Activated CD8-positive, alpha-beta T cell treated with anti-CD3 and anti-CD28 coated beads, Interleukin-2, amount 10 ng/mL, durations not matched to agents 7 days and 5 days (primary cell): ENCODE measurements at places on chromosomes 5 and 9.
A peak's percentile ranks its signal among the peaks of the same experiment; 100 is the strongest.

DNA sequence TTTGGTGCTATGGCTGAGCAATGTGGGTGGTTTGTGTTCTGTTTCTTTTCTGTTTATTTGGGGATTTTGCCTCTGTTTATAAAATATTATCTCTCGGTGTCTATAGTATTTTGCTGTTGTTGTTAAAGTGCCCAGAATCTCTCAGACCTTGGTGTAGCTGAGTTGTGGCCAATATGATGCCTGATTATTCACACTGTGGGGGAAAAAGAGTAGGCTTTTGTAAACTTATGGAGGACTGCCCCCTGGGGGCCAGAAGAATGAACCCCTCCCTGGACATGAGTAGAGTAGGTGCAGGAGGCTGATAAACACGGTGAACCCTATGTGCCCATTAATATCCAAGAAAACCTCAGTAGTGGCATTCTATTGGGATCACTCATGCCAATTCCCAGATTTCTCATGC is 49.0 kb upstream of the DPYSL3 start:
- no peak for DNase-seq
- H3K27ac ChIP-seq, result no peak overlapping the region
- no peaks in the 10 kb centered on the region for H3K27me3 ChIP-seq
- no peaks in the 10 kb centered on the region for H3K36me3 ChIP-seq
- no peaks in the 10 kb centered on the region for H3K4me1 ChIP-seq

DNA sequence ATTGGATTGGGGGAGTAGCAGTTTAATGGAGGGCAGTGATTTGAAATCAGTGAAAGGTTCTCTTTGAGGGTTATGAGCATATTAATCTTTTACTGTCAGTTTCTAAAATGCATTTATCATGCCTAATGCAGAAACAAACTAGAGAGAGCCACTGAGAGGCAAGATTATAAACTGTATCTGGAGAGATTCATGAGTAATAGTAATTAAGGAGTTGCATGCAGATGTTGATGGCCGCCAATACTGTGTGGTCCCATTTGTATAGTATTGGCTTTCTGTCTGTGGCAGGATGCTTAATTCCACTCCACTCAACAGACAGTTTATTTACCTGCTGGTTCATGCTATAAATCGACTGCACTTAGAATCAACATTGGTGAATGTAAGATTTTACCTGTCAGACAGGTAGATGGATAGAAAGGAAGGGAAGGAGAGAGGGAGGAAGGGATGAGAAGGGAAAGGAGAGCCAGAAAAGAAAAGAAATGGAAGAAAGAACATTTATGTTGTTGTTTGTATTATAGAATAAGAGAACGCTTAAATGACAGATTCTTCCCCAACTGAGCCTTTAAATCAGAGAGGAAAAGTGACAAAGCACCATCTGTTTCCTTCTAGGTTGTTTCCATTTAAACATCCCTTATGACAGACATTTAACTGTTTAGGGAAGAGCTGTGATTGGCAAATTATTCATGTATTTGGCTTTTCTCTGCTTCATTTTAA is 146.5 kb downstream of the PAM start:
- H3K4me1 ChIP-seq, result no peaks in the 10 kb centered on the region
- DNase-seq, result no peak
- peaks cover 3% of the 10 kb centered on the region for H3K36me3 ChIP-seq
- no peak overlapping the region for H3K4me3 ChIP-seq

DNA sequence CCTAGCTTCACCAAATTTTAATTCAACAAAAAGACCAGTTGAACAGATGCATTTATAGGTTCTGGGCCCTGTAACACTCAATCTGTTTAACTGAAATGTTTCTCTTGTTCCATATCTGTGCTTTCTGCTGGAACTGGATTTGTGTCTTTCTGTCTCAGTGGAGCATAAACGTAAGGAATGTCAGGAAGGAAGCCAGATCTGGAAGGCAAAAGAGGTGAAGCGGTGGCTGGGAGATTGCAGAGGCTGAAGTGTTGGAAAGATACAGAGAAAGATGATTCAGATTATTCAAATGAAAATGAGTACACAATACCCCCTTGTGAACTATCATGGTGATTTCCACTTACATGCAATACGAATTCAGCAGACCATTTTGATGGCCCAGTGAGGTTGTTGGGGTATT is 406.8 kb downstream of the BRINP1 start:
- no peak for DNase-seq
- H3K27ac ChIP-seq, result no peak overlapping the region
- no peak overlapping the region for H3K4me3 ChIP-seq
- H3K27me3 ChIP-seq, result no peaks in the 10 kb centered on the region

DNA sequence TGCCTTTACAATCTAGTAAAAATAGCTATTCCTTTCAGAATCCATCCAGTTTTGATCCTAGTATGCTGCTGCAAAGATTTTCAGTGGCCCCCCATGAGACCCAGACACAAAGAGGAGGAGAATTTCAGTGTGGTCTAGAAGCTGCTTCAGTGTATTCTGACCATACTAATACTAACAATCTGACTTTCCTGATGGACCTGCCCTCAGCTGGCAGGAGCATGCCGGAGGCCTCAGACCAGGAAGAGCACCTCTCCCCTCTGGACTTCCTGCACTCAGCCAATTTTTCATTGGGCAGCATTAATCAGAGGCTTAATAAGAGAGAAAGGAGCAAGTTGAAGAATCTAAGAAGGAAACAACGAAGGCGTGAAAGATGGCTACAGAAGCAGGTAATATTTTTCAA is 48.5 kb downstream of the RNF180 start:
- H3K36me3 ChIP-seq, result no peaks in the 10 kb centered on the region
- no peak overlapping the region for H3K27ac ChIP-seq
- DNase-seq, result no peak
- no peaks in the 10 kb centered on the region for H3K4me1 ChIP-seq
- no peaks in the 10 kb centered on the region for H3K27me3 ChIP-seq

DNA sequence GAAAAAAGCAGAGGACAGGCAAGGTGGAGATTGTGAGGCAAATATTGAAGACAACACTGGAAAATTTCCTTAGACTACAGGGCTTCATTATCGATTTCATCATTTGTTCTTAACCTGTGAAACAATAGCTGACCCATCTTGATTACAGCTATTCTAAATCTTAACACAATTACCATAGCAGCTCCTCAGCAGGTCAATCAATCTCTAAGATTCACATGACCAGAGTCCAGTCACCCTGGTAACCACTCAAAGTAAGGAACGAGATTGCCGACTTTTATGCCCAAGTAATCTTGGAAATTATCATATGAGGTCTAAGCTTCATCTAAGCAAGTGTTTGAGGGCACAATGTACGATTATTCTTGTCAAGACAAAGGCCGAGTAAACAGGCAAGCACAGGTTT is 93.8 kb downstream of the TTC39B start:
- no peaks in the 10 kb centered on the region for H3K27me3 ChIP-seq
- no peak overlapping the region for H3K4me3 ChIP-seq
- H3K27ac ChIP-seq, result no peak overlapping the region
- DNase-seq, result no peak

GRCh38 chr9:15310107-15310850 is 3.3 kb upstream of the TTC39B start:
- H3K4me1 ChIP-seq, result peaks cover 38% of the 10 kb centered on the region
- H3K27me3 ChIP-seq, result no peaks in the 10 kb centered on the region
- H3K36me3 ChIP-seq, result peaks cover 5% of the 10 kb centered on the region

DNA sequence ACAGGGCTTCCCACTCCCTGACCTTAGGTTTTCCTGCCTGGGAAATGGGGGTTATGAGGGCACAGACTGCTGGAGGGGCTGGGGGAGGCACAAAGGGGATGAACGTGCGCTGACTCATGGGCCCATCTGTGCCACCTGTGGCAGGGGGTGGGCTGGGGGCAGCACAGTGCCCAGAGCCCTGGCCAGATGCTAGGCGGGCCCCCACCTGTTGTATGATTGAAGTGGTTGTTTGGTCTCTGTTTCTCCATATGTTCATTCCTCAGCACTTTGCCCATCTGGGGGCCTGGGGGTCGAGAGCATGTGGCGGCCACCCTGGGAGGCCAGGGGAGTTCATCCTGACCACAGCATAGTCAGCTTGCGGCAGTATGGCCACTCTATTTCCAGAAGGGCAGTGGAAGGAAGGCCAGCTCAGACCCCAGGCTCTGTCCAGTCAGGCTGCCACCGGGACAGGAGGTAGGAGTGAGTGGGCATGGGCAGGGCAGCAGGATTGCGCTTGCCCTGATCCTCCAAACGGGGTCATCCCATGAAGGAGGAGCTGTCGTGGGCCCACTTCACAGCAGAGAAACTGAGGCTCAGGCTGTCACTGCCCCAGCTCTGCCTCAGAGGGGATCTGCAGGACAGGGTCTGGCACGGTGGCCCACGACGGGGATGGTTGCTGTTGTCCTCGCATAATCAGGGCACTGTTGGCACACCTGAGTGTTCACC is 841 bp upstream of the NINJ1 start:
- H3K4me1 ChIP-seq, result peaks cover 54% of the 10 kb centered on the region
- no peaks in the 10 kb centered on the region for H3K27me3 ChIP-seq
- DNase-seq, result no peak

GRCh38 chr5:82287625-82288024 is 9.5 kb upstream of the RPS23 start:
- DNase-seq, result no peak
- H3K36me3 ChIP-seq, result no peaks in the 10 kb centered on the region
- H3K4me1 ChIP-seq, result no peaks in the 10 kb centered on the region
- no peaks in the 10 kb centered on the region for H3K27me3 ChIP-seq
- H3K27ac ChIP-seq, result no peak overlapping the region
- H3K4me3 ChIP-seq, result no peak overlapping the region

DNA sequence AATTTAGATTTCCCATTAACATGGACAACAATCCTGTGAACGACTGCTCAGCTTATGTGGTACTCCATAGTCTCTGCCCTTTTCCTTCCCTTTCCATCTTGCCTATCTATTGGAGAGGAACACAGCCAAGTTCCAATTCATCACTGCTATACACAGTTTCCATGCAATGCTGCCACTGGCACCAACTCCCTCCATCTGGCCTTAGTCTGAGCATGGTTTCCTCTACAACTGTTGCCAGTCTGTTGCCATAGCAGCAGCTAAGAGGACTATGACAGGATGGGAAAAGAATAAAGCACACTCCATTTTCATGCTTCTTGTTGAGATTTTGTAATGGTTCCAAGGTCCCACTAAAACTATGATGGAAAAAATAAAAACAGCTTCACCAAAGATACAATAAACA is 189.0 kb downstream of the HCN1 start:
- H3K27ac ChIP-seq, result no peak overlapping the region
- no peaks in the 10 kb centered on the region for H3K27me3 ChIP-seq
- no peak for DNase-seq
- no peak overlapping the region for H3K4me3 ChIP-seq

- no peaks in the 10 kb centered on the region for H3K36me3 ChIP-seq
- H3K27me3 ChIP-seq, result no peaks in the 10 kb centered on the region
- H3K4me3 ChIP-seq, result no peak overlapping the region
- H3K4me1 ChIP-seq, result no peaks in the 10 kb centered on the region
- no peak for DNase-seq
These were observed 563.9 kb upstream of the ADAMTS16 start for GRCh38 chr5:4576161-4576748.

- no peak overlapping the region for H3K4me3 ChIP-seq
- DNase-seq, result no peak
- no peaks in the 10 kb centered on the region for H3K4me1 ChIP-seq
- H3K36me3 ChIP-seq, result no peaks in the 10 kb centered on the region
- H3K27me3 ChIP-seq, result no peaks in the 10 kb centered on the region
These were observed 225.6 kb downstream of the SPOCK1 start for GRCh38 chr5:137273511-137273910.

DNA sequence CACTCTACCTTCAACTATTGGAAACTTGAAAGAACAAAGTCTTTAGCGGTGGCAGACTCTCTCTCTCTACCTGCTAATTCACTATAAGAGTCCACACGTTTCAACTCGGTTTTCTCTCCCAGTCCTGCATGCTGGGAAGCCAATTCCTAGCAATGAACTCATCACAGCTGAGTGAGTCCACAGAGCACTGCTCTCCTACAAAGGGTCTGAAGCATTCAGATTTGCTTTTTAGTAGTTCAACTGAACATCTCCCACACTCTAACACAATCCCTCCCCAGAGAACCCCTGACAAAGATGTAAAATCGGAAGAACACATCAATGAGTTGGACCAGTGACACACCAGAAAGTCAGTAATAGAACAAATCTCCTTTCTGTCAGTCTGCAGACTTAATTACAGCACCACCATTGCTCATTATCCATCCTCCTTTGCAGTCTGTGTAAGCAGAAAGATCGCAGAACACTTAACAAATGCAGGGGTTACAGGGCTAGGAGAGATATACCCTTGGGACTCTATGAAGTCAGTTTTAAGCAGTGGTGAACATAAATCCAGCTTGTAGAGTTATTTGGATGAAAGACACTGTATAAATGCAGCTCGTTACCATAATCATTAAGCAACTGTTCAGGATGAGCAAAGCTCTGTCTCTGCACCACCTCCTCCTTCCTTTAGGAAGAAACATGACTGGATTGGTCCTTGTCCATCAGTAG is 353.4 kb upstream of the GRIA1 start:
- no peaks in the 10 kb centered on the region for H3K27me3 ChIP-seq
- no peaks in the 10 kb centered on the region for H3K4me1 ChIP-seq
- no peak overlapping the region for H3K27ac ChIP-seq
- no peak overlapping the region for H3K4me3 ChIP-seq

DNA sequence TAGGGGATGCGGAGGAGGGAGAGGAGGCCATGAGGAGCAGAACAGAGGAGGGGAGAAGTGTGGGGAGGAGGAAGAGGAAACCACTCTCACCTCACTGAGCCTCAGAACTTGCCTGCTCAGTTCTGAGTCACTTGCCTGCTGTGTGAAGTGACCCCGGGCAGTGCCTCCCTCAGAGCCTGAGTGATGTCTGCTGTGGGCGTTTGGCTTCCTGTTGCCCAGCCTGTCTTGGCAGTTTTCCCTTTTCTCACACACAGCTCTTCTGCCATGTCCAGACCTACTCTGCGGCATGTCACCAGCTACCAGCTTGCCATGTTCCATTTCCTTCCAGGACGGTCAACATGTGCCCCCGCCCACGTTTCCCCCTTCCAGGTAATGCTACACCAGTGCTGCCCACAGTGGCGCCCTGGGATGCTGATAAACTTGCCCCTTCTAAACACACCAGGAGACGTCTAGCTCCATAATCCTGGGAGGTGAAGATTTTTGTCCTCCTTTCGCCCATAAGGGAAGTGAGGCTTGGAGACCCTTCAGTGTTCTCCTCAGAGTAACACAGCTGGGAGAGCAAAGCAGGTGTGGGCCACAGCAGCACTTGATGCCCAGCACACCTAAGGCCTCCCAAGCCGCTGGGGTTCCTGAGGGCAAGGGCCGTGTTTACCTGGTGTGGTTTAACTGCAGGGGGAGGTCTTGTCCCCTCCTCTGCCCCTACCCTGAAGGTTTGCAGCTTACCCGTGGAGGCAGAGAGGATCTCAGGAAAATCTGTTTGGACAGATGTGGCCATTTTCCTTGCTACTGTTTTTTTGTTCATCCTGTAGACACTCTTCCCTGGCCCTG is 63.8 kb upstream of the RNF130 start:
- H3K4me3 ChIP-seq, result no peak overlapping the region
- H3K27ac ChIP-seq, result peak overlapping the region; percentile 60
- H3K36me3 ChIP-seq, result no peaks in the 10 kb centered on the region
- peak; percentile 57 for DNase-seq
- H3K4me1 ChIP-seq, result peaks cover 10% of the 10 kb centered on the region

- H3K4me1 ChIP-seq, result no peaks in the 10 kb centered on the region
- H3K4me3 ChIP-seq, result no peak overlapping the region
- no peak for DNase-seq
- H3K27me3 ChIP-seq, result no peaks in the 10 kb centered on the region
These were observed 565.0 kb downstream of the DMRTA1 start for GRCh38 chr9:23011669-23012068.
